Sigmoid colon (tissue), 7 donors: ENCODE measurements at places on chromosomes 4 and X. TPM values are rescaled to one million over a fixed set of nuclear protein-coding genes. Genes with fewer than 3 reads are reported as not detected.

GRCh38 chr4:101020956-101021355 is 326.4 kb downstream of the PPP3CA start:
- no peak for DNase-seq

DNA sequence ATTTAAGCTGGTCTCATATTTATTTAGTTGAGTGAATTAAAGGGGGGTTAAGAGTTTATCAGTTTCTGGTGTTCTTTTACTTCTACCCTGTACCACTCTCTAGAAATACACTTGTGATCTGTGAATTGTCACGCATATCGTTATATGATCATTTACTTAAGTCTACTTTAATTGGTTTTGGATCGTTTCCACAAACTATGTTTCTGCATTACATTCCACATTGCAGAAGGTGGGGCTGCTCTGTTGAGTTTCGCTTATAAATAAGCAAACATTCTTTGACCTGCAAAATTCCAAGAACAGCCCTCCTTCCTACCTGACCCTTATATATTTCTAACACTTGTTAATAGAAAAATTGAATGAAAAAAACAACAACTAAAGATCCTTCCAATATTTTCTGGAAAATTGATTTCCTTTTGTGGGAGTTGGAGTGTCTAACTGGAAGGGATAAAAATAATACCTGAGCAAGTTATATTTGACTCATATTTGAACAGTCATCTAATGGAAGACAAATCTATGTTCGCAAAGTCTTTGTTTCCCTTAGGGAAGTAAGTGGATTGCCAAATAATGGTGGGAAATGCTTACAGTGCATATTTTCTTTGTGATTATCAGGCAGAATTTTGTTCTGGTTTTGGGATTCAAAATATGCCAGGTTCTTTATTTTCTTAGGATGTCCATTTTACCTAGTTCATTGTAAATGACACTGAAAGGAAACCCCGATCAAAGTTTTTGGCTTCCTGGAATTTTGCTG is 152.7 kb downstream of the RELL1 start:
- DNase-seq = no peak

GRCh38 chr4:36904823-36905222 is 339.7 kb upstream of the NWD2 start:
- no peak for DNase-seq

DNA sequence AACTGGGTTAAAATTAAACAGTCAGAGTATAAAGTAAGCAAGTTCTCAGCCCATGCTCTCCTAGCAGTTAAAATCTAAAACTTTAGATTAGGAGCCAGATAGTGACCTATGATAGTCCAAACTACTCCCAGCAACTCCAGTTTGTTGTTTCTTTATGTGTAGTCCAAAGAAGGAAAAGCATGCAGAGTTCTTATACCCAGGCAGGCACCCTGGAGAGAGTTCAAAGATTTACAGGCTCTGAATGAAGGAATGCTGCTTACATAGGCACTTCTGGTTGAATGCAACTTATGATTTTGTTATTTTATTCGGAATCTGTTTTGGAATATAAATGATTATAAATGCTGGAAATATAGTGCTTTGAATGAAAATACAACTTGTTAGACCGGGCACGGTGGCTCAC is 67.2 kb downstream of the GPAT3 start:
- no peak for DNase-seq

- no peak for DNase-seq
Measured at GRCh38 chr4:106172861-106173260, 143.1 kb downstream of the TBCK start.

The NEXMIF gene
- 7.3 TPM for total RNA-seq
